ENCODE measurements at places on chromosomes 2 and 18.

GRCh38 chr18:60215432-60215831 is 157.1 kb downstream of the MC4R start:
- DNase-seq: no peak

DNA sequence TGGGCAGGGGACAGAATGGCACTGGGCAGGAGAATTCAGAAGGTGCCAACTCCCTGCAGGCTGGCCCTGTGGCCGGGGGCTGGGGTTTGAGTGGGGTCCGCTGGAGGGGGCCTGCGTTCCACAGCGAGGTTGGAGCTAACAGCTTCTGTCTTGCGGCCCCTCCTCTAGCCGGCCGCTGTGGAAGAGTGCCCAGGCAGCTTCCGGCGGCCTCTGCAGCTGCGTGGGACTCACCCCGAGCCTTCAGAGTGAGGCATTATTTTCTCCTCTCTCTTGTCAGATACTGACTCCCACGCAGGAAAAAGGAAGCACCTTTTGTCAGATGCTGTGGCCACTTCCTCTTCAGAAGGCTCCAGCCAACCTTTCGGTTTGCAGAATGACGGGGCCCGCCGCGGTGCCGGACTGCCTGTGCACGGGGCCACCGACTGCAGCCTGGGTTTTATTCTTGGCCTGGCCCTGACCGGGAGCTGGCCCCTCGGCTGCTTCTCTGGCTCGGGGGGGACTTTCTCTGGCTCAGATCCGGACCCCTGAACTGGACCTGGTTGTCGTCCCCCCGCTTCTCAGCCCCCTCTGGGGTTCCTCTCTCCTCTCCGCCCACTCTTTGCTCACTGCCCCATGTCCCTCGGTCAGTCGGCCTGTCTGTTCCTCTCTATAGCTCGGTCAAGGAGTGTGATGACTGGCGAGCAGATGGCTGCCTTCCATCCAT is 40.1 kb downstream of the ARHGAP25 start:
- peak; percentile 90 for DNase-seq

DNA sequence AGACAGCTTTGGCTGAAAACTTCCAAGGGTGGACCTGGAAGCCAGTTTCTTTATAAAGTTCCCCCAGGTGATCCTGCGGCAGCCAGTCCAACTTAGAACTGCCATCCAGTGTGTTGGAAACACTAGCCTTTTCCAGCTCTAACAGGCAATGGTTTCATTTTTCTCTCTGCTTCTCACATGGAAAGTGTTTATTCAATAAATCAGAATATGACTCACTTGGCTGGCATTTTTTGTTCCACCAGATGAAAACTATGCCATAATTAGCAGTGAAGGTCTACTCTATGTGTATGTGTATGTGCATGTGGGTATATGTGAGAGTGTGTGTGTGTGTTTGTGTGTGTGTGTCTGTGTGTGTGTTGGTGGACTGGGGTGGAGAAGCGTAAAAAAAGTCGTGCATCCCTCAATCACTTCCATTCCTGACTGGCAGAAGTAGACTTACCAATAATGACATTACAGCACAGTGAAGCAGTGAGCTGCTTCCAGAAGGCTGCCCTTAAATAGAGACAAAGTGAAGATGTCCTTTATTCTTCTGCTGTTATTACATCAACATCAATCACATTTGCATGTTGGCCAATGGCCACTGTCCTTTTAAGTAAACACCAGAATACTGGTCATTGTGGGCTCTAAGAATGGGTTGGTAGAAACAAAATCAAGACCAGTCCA is 90.9 kb upstream of the SETBP1 start:
- DNase-seq: no peak

- no peak for DNase-seq
Measured at GRCh38 chr18:42404151-42404550, 449.1 kb downstream of the PIK3C3 start.

- DNase-seq: no peak
Measured at GRCh38 chr2:222609381-222609780, 46.5 kb downstream of the FARSB start.

DNA sequence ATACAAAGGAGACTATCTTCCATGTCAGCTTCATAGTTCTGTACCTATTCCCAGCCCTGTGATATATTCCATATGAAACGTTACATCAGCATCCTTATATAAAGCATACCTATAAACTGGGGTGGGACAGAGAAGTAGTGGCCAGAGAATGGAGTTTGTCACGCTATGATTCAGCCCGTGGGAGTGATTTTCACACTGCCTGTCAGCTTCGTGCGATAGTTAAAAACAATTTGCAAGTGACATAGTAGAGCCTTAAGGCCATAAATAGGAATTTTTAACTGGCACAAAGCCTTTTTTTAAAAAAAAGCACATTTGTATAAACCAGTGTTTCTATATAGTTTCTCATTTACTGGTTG is 30.2 kb downstream of the PKP4 start:
- DNase-seq: peak; percentile 18

DNA sequence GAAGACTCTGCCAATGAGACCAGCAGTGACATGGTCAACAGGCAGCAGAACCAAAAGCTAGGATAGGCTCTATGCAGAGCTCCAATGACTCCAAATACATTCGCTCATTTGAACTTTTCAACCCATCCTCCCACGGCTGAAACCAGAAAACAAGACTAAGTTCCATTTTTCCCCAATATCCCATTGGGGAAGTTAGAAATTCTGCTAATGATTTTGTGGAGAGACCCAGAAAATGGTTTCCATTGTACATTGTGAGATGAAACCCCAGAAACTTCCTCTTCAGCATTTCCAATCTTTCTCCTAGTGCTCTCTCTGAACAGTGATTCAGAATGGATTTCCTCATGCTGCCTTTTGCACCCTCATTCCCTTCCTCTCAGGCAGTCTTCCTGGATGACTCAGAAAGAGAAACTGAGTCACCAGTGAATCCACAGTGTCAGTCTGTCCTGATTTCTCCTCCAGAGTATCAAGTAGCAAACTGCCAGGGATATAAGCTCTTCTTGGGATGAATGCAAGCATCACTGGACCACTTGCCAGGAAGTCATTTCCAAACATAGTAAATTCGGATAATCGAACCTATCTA is 467.7 kb upstream of the ID2 start:
- DNase-seq: no peak

GRCh38 chr18:63867368-63868125 is 20.0 kb upstream of the SERPINB2 start:
- no peak for DNase-seq

- no peak for DNase-seq
Measured at GRCh38 chr18:34709750-34710441, at the start of gene DTNA. DTNA (plus strand) TSS chr18:34710298; CDS start chr18:34755977, 45,679 bp downstream.

GRCh38 chr2:38141501-38141900 is 65.5 kb upstream of the CYP1B1 start:
- no peak for DNase-seq

DNA sequence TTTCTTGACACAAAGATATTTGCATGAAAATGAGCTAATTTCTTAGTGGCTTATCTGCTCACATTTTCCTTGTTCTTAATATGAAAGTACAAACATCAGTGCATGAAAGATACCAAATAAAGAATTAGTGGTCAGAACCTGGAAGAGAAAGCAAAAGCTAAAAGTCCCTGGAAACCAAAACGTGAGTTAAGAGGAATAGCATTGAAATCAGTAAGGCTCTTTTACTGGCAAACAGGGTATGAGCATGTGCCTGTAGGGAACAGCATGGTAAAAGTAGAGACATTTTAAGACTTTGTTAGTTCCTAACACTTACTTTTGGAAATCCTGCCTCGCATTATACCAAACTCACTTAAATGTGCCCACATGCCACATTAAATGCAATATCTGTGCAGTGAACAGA is 31.9 kb upstream of the CWC22 start:
- DNase-seq: no peak

- DNase-seq: peak; percentile 25
Measured at GRCh38 chr2:42385225-42385624, 24.2 kb upstream of the COX7A2L start.

GRCh38 chr18:41579185-41579584 is 375.8 kb upstream of the PIK3C3 start:
- DNase-seq: no peak

DNA sequence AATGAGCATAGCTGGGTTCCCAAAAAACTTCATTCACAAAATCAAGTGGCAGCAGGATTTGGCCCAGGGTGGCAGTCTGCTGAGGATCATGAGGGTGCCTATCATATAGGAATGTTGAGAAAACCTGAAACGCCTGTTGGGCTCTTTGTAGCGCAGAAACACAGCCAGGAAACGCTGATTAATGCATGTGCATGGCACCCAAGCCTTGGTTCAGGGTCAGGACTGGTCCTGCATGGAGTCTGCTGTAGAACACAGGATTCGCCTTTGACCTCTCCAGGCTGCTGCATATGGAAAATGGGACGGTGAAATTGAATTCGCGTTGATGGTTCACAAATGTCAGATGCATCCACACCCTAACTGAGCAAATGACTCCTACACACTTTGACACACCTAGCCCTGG is 227.9 kb upstream of the COPS8 start:
- no peak for DNase-seq

- no peak for DNase-seq
Measured at GRCh38 chr18:70169747-70170146, 35.7 kb downstream of the RTTN start.

DNA sequence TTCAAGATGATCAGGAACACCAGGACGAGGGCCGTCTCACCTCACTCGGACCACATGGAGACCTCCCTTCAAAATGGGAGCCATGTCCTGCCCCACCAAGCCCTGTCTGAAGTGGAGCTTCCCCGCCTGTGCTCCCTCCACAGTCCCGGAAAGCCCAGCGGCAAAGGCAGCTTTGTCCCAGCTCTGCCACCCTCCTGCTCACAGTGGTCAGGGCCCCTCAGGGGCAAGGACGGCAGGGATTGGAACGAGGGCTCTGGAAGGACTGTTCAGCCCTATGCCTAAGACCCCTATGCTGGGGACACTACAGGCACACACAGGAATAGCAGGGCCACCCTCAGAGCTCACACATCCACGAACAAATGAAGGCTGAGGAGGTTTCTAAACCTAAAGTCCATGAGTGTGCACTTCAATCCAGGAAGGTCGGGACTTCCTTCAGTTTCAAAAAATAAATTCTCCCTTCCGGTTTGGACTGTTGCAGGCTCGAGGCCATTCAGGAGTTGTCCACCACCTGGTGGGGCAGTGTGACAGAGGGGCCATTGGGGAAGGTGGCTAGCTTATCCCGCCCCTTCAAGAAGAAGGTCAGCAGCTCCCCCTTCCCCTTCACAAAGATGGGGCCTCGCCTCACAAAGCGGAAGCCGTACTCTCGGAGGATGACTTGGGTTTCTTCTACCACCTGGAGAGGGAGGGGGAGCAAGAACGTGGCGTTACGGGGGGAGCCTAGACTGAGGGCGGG is 26.4 kb downstream of the CENPO start:
- DNase-seq: no peak

GRCh38 chr2:20182241-20182931 is 42.5 kb downstream of the SDC1 start:
- peak; percentile 75 for DNase-seq

GRCh38 chr2:189066037-189066436 is 91.9 kb downstream of the COL3A1 start:
- DNase-seq: no peak

GRCh38 chr2:234869969-234870368 is 81.8 kb upstream of the SH3BP4 start:
- DNase-seq: no peak

- DNase-seq: no peak
Measured at GRCh38 chr18:76426737-76427305, 68.2 kb downstream of the ZNF516 start.

DNA sequence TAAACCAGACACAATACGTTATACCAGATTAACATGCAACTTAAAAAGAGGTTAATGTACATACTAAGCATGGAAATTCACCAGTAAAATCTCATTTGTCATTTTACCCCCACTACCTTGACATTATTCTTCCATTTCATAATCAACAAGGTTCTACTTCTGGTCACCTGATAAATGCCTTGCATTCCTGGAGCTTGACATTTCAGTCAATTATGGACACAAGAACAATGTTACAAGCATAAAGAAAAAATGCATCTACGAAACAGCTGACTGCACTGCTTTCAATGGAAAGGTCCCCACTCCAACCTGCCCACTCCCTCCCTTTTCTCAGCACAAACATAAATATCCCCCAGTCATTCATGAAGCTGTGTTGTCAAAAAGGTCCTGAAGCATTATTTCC is 31.4 kb downstream of the ARL5A start:
- no peak for DNase-seq

DNA sequence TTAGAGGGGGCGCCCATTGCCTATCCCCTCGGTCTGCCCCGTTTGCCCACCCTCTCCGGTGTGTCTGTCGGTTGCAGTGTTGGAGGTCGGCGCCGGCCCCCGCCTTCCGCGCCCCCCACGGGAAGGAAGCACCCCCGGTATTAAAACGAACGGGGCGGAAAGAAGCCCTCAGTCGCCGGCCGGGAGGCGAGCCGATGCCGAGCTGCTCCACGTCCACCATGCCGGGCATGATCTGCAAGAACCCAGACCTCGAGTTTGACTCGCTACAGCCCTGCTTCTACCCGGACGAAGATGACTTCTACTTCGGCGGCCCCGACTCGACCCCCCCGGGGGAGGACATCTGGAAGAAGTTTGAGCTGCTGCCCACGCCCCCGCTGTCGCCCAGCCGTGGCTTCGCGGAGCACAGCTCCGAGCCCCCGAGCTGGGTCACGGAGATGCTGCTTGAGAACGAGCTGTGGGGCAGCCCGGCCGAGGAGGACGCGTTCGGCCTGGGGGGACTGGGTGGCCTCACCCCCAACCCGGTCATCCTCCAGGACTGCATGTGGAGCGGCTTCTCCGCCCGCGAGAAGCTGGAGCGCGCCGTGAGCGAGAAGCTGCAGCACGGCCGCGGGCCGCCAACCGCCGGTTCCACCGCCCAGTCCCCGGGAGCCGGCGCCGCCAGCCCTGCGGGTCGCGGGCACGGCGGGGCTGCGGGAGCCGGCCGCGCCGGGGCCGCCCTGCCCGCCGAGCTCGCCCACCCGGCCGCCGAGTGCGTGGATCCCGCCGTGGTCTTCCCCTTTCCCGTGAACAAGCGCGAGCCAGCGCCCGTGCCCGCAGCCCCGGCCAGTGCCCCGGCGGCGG is 1.7 kb downstream of the MYCN start:
- DNase-seq: peak; percentile 54

DNA sequence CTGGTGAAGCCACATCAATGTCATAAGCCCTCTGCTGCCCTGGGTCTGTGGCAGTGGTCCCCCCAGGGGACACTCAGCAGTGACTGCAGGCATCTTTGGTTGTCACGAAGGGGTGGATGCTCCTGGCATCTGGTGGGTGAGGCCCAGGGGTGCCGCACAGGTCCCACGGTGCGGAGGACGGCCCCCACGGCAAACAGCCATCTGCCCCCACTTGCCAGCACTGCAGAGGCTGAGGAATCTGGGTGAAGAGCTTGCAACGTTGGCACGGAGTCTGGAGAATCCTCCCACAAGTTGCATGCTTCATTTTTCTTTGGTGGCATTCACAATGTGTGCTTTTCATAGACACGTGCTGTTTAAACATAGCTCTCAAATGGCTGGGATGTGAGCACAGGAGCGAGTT is 105.1 kb upstream of the PXDN start:
- DNase-seq: no peak

Measured in posterior cingulate gyrus (tissue), 11 donors.